ENCODE measurements at places on chromosomes 11 and 22.

- DNase-seq = no peak
Measured at GRCh38 chr11:125276619-125276976, 112.0 kb downstream of the PKNOX2 start.

- no peak for DNase-seq
Measured at GRCh38 chr11:10388101-10388500, 67.0 kb upstream of the AMPD3 start.

- DNase-seq = no peak
Measured at GRCh38 chr11:83280256-83280655, 5.9 kb downstream of the CCDC90B start.

DNA sequence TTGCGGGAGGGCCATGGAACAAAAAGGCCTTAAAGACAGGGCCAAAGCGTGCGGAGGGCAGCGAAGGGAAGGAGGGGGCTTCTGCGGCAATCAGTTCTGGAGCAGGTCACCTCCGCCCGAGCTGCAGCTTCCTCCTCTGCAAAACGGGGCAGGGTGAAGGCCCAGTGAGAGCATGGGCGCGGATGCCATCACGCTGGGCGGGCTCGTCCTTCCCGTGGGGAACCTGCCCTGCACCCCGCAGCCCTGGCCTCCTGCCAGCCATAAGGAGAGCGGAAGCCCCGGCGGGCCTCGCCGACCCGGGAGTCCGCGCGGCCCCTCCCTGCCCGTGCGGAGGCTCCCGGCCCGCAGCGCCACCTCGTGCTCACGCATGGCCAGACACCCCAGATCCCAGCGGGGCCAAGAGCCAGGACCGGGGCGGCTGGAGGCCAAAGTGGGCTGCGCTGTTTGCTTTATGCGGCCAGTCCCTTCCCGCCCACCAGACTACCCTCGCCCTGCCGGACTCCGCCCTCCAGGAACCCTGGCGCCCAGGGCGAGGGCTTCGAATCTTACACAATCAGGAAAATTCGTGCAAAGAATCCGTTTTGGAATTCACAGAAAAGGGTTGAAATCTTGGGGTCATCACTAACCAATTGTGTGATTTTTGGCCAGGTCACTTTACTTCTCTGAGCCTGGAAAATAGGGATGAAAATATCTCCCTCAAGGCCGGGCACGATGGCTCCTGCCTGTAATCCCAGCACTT, 16.1 kb downstream of the TSKU start:
- peak; percentile 51 for DNase-seq

All from stimulated activated CD8-positive, alpha-beta memory T cell treated with anti-CD3 and anti-CD28 coated beads, Interleukin-4, amount 100 ng/mL, for 1 hour (primary cell).